HEK293T (cell line): ENCODE measurements at places on chromosomes 12 and 14.
A peak's percentile ranks its signal among the peaks of the same experiment; 100 is the strongest.

- no peak for DNase-seq
Measured at GRCh38 chr12:26690601-26691000, 142.4 kb downstream of the ITPR2 start.

GRCh38 chr14:58732387-58732786 is 94.6 kb downstream of the DACT1 start:
- no peak for DNase-seq

- no peak for DNase-seq
Measured at GRCh38 chr12:121444842-121445202, 44.9 kb downstream of the RNF34 start.

DNA sequence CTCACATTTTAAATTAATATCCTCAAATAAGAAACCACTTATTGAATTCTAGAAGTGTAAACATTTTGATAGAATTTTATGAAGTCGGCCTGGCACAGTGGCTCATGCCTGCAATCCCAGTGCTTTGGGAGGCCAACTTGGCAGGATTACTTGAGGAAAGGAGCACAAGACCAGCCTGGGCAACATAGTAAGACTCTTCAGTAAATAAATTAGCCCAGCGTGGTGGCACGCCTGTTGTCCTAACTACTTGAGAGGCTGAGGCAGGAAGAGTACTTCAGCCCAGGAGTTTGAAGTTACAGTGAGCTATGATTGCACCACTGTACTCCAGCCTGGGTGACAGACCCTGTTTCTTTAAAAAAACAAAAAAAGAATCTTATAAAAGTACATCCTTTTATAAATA is 8.9 kb upstream of the ZNF410 start:
- no peak for DNase-seq

DNA sequence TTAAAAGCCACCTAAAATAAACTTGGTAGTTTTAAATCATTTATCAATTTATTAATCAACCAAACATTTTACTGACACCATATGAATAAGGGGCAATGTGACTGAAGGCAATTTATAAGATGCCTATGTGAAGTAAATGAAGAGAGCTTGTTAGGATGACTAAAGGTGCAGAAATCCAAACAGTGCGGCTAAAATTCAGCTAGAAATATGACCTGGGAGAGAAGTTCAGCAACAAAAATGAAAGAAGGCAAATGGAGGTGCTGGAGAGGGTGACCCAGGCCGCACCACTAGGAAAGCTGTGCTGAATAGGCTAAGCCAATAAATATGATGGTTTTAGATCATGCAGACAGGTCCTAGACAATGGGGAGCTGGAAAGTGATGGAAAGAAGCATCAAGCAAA is 403.7 kb downstream of the BTG1 start:
- no peak for DNase-seq

- DNase-seq: no peak
Measured at GRCh38 chr12:47755655-47756562, 2.8 kb downstream of the RAPGEF3 start.

GRCh38 chr12:98870504-98870903 is 225.4 kb downstream of the APAF1 start:
- DNase-seq: no peak

- DNase-seq: no peak
Measured at GRCh38 chr14:52395728-52396127, 81.6 kb downstream of the PTGER2 start.

DNA sequence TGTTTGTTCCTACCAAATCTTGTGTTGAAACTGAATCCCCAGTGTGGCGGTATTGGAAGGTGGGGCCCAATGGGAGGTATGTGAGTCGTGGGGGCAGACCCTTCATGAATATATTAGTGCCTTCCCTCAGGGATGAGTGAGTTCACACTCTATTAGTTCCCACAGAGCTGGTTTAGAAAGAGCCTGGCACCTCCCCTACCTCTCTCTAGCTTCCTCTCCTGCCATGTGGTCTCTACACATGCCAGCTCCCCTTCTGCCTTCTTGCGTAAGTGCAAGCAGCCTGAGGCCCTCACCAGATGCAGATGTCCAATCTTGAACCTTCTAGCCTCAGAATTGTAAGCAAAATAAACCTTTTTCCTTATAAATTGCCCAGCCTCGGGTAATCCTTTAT is 105.8 kb downstream of the SPTSSA start:
- DNase-seq: no peak

DNA sequence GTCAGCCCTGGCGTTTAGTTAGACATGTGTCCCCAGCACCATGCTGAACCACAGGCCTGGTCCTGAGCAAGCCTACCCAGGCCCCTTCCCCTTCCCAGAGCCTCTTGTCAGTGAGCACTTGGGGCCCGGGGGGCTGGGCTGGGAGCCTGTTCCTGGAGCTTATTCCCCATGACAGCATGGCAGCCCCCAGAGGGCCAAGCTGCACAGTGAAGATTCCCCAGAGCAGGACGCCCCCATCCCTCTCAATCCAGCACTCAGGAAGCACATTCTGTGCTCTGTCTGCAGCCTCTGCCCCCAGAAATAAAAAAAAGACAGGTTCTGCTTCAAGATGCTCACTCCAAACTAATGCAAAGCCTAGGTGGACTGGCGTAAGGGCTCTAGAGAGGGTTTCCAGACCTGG is 117.3 kb downstream of the LGMN start:
- no peak for DNase-seq

- DNase-seq: no peak
Measured at GRCh38 chr12:49552014-49552413, 13.2 kb downstream of the KCNH3 start.

DNA sequence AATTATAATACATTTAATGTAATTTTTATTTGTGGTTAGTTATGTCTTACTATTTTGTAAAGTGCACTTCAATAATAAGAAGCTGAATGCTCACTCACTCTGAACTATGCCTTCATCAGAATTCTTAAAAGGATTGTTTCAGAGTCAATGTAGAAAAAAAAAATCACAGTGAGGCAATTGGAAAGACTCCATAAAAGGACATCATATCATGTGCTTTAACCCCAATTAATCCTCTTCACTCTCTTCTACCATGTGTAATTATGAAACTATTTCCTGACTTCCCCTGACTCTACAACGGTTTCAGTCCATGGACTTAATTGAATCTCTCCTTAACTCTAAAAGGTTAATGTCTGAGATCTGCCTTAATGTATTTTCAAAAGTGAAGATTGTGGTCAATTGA is 250.4 kb upstream of the ALG10 start:
- DNase-seq: no peak

DNA sequence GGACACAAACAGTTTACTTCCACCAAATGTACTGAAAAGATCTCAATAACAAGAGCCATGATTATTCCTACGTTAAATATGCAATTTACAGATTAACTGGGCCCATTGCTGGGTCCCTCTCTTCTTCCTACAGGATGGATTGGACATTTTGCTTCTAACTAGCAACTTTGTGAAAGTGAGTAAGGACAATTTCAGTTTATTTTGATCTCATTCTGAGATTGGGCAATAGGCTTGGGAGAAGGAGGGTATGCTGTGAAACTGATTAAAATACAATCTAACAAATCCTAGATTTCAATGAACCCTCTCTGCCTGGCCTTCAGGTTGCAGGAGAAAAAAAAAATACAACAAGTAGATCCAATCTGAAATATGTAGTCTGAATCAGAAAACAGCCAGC is 121.5 kb downstream of the PRKD1 start:
- no peak for DNase-seq

- no peak for DNase-seq
Measured at GRCh38 chr12:818733-819132, 66.4 kb downstream of the WNK1 start.

GRCh38 chr12:91215940-91216454 is 33.4 kb upstream of the DCN start:
- no peak for DNase-seq

- no peak for DNase-seq
Measured at GRCh38 chr12:19483727-19484126, 44.4 kb downstream of the AEBP2 start.

- DNase-seq: no peak
Measured at GRCh38 chr14:61512026-61512834, 183.1 kb upstream of the HIF1A start.

- peak; percentile 42 for DNase-seq
Measured at GRCh38 chr14:93042968-93043940, 72.5 kb downstream of the ITPK1 start.

DNA sequence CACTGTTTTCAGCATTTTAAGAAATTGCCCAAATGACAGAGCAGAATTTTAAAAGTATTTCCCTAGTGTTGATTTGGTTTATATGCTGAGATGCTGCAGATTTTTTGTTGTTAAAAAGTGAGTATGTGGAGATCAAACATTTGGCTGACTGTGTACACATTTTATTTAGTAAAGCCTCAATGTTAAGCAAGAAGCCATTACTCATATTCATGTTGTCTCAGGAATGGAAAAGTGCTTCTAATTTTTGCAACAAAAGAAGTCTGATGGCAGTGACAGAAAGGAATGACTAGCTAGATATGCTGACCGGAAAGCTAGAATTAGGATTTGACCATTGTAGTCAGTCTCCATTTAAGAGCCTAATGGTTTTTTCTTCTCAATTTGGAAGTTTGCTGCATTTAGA is 22.5 kb downstream of the SLC38A6 start:
- no peak for DNase-seq

DNA sequence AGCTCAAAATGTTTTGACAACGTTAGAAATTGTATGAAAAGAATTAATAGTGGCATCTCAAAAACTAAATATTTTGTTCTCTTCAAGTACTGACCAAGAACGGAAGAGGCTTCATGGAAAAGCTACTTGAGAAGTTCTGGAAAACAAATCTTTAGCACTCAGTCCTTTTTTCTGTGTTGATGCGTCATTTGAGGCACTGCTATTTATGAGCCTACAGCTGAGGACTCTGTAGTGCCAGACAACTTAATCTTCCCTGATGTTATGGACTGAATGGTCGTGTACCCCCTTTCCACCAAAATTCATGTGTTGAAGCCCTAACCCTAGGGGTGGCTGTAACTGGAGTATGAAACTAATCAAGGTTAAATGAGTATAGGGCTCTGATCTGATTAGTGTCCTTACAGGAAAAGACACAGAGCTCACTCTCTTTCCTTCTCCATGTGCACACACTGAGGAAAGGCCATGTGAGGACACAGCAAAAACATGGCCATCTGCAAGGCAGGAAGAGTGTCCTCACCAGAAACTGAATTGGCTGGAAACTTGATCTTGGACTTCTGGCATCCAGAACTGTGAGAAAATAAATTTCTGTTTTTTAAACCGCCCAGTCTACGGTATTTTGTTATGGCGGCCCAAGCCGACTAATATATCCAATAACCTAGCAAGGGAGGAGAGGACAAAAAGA is 337.0 kb upstream of the CLEC14A start:
- DNase-seq: no peak

DNA sequence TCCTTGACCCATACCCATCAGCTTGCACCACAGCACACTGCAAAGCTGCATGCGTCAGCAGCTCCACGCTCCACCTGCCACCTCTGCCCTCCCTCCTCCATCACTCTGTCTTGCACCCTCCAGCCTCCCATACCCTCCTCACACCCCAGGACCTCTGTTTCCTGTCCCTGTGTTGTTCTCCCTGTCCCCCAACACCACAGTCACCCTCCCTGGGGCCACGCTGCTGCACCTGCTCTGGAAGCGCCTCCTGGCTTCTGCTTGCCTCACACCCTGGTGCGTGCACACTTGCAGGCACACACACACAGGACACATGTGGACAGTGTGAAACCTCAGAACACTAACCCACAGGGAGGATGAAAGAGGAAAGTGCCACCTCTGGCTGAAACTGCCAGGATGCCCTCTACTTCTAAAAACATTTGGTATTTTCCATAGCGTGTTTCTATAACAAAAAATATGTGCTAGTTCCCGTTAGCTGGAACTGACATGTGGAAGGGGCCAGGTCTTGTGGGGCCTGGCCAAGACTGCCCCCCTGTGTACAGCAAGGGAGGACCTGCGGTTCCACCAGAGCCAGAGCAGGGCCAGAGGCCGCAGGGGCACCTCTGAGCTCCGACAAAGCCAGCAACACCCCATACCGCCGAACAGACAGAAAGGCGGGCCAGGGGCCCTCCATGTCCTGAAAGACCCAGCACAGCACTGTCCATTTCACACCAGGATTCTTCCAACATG is 10.0 kb downstream of the BRF1 start:
- no peak for DNase-seq

DNA sequence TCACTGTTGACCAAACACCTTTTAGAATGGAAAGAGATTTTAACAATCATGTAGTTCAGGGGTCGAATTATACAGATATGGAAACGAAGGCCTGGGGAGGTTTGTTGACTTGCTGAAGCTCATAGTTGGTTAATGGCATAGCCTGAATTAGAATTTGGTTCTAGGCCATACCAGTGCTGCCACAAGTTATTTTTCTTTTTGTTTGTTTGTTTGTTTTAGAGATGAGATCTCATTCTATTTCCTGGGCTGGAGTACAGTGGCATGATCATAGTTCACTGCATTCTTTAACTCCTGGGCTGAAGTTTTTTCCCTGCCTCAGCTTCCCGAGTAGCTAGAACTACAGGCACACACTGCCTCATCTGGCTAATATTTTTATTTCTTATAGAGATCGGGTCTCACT is 25.4 kb upstream of the ALG10B start:
- DNase-seq: no peak
